ENCODE measurements at places on chromosomes 4 and X. TPM values are rescaled to one million over a fixed set of nuclear protein-coding genes. Genes with fewer than 3 reads are reported as not detected.
A peak's percentile ranks its signal among the peaks of the same experiment; 100 is the strongest.

- H3K36me3 ChIP-seq: no peaks in the 10 kb centered on the region
- H3K4me1 ChIP-seq: peaks cover 5% of the 10 kb centered on the region
- H3K4me3 ChIP-seq: no peak overlapping the region
- no peak overlapping the region for H3K27ac ChIP-seq
Measured at GRCh38 chr4:176467001-176467400, 147.2 kb downstream of the SPCS3 start.

Gene GPR82
- total RNA-seq: not detected

GRCh38 chrX:5730556-5730955, 498.1 kb downstream of the NLGN4X start:
- no peak for DNase-seq
- peaks cover 2% of the 10 kb centered on the region for H3K27me3 ChIP-seq

- DNase-seq: no peak
- H3K36me3 ChIP-seq: no peaks in the 10 kb centered on the region
- peaks cover 5% of the 10 kb centered on the region for H3K27me3 ChIP-seq
- peak overlapping the region; percentile 50 for H3K27ac ChIP-seq
- H3K4me3 ChIP-seq: peak overlapping the region; percentile 100
Measured at GRCh38 chr4:61199873-61200186, 296 bp upstream of the ADGRL3 start.

DNA sequence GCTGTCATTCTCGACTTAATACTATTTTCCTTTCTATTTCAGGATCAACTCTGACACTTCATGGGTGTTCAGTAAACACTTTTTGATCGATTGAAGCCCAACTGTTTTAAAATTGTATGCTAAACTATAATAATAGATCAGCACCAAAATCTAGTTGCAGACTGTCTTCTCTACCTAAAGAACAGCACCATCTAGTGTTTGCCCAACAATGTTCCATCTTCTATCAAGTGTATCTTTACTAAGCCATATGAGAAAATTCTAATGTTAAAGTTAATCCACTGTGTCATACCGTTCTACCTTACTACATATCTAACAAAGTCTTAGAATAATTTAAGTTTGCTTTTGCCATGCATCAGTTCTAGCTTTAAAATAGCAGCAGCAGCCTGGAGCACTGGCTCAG, 113.0 kb upstream of the PRDX4 start:
- DNase-seq: no peak
- H3K4me3 ChIP-seq: no peak overlapping the region
- peaks cover 6% of the 10 kb centered on the region for H3K4me1 ChIP-seq

DNA sequence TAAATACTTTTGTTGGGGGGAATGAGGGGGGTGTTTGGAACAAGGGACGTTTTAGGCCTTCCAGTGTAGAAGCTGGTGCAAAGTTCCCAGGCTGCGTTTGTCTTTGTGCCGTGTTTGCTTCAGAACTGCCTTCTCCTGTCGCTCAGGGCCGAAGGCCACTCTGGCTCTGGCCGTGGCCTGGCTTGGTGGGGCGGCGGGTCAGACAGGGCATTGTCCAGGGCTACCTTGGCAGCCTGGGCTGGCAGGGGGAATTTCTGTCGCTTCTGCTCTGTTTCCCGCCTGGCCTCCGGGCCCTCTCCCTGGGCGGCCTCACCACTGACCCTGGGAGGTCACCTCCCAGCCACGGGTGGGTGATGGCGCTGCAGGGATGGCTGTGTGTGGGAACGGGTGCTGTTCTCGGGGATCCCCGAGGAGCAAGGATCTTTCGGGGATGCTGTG, 140.0 kb downstream of the COL4A6 start:
- no peak for DNase-seq
- H3K4me1 ChIP-seq: peaks cover 50% of the 10 kb centered on the region
- no peak overlapping the region for H3K4me3 ChIP-seq

DNA sequence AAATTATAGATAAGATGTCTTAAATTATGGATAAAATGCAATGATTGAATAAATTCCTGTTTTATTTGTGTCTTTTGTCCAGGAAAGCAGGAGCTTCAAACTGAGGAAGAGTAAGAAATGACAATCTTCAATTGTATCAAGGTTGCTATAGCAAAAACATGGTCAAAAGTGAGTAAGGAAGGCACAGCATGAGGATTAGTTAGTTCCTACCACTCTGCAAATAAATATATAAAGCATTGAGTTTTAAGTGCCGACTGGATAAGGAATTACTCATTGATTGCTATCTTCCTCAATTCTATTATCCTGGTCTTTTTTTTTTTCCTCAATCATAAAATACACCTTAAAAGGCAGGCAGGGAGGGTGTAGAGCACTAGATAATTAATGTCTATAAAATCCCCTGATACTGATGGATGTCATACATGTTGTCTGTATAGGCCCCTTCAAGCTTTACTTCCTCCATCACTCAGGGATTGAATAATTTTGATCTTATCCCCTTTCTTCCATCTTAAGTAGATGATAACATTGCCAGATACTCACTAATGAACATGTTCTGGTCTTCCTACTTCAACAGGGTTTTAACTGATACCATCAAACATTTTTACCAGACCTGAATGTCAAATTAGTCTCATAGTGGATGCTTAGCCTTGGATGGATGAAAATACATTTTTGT, 86.6 kb downstream of the MID1 start:
- H3K4me1 ChIP-seq: no peaks in the 10 kb centered on the region
- H3K36me3 ChIP-seq: no peaks in the 10 kb centered on the region
- no peak for DNase-seq
- H3K27me3 ChIP-seq: no peaks in the 10 kb centered on the region
- no peak overlapping the region for H3K27ac ChIP-seq

DNA sequence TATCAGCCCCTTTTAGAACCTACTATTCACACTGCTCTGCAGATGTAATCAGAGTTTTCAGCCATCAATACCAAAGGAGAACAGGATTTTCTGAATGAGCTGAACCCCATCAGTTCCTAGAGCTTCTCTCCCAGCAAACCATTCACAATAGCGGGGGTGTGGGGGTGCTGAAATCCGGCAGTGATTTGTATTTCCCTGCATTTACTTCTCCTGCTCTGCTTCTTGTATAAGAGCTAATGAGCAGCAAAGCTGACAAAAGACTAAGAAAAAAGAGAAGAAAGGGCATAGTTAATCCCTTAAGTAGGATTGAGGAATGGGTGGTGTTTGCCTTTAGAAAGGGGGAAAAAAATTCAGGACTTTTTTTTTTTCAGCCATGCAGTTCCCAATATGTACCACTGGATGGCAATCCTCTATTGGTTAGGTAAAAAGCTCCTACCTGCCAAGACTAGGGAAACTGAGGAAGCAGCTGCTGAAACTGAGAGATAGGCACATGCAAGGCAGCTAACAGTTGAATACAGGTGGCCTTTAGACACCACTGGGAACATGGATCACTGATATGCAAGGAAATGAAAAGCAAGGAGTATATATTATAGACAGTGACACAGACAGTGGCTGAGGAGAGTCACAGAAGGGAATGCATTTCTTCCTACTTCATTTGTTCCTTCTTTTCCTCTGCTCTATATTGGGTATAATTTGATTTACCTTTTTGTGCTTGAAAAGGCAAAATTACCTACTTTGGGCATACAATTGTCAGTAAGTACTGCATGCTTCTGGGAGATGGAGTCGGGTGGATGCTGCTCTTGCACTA, 217.9 kb downstream of the HS6ST2 start:
- H3K4me3 ChIP-seq: no peak overlapping the region
- H3K36me3 ChIP-seq: no peaks in the 10 kb centered on the region
- H3K27ac ChIP-seq: no peak overlapping the region
- DNase-seq: no peak

DNA sequence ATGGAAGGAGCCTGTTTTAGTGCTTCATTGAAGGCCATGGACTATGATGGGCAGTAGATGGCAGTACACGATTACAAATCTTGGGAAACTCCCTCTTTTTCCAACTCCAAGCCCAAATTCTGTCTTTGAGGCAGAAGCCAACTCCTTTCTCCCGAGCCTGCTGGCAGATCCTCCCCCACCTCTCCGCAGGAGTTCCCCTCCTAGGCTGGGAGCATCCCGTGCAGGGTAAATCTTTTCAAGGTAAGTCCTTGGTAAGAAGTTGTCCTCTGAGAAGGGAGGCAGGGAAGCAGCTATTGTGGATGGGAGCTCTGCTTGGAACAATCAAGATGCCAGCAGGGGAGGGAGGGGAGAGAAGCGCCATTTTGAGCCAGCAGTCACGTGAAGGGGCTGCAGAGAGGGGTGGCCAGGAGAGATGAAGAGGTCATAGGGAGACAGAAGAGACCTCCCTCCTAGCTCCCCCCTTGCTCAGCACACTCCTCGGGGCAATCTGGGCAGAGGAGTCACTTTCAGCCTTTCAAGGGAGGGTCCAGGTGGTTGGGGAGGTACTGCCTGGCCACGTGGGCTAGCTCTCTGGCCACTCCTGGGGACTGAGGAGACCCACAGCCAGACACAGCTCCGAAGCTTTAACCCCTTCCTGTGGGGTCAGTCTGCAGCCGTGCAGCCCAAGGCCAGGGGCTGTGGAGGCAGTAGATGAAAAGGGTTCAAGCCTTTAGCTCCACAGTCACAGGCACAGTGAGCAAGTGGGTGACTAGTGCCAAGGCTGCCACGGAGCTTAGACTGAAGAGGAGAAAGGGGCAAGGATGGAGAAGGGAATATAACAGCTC, 9.6 kb downstream of the CC2D2A start:
- no peaks in the 10 kb centered on the region for H3K27me3 ChIP-seq
- H3K4me3 ChIP-seq: peak overlapping the region; percentile 93
- peaks cover 13% of the 10 kb centered on the region for H3K4me1 ChIP-seq
- peak overlapping the region; percentile 98 for H3K27ac ChIP-seq

- H3K27ac ChIP-seq: no peak overlapping the region
- H3K4me3 ChIP-seq: no peak overlapping the region
- H3K36me3 ChIP-seq: no peaks in the 10 kb centered on the region
- peaks cover 9% of the 10 kb centered on the region for H3K4me1 ChIP-seq
- H3K27me3 ChIP-seq: no peaks in the 10 kb centered on the region
Measured at GRCh38 chr4:94352996-94353395, 10.4 kb upstream of the HPGDS start.

Gene PPEF1
- total RNA-seq: 0.78 TPM

DNA sequence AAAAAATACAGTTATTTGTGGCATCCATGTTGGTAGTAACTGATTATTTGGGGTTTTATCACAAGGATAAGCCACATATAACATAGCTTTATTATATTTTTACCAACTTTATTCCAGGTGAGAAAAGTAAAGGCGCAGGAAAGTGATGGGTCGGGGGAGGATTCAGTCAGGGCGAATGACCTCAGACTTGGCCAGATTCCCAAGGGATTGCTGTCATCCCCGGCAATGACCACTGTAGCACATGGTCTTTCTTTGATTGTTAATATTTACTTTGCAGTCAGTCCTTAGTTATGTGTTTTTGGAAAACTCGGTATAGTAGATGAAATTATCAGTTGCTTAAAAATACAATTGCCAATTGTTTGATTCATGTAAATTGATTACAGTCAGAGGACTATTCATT, 17.6 kb downstream of the GRIA3 start:
- H3K4me1 ChIP-seq: peaks cover 4% of the 10 kb centered on the region
- no peak for DNase-seq
- no peaks in the 10 kb centered on the region for H3K36me3 ChIP-seq
- H3K27me3 ChIP-seq: no peaks in the 10 kb centered on the region
- H3K27ac ChIP-seq: no peak overlapping the region
- no peak overlapping the region for H3K4me3 ChIP-seq

DNA sequence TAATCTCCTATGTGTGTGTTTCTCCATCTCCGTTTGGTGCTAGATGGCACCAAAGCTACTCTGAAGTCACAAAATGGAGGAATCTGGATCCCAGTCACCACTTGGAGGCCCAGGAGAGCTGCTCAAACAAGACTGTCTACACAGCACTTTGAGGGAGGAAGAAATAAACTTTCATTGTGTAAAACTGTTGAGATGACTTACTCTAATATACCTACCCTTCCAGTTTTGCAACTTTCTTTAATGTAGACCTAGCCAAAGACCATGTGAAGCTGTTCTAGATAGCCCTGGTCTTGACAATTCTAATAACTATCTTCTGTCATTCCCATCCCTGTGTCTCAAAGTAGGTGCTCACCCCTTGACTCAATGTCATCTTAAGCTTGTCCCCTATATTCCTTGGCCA, 52.8 kb upstream of the TAB3 start:
- no peaks in the 10 kb centered on the region for H3K36me3 ChIP-seq
- H3K27ac ChIP-seq: no peak overlapping the region
- peaks cover 12% of the 10 kb centered on the region for H3K4me1 ChIP-seq
- H3K27me3 ChIP-seq: no peaks in the 10 kb centered on the region

DNA sequence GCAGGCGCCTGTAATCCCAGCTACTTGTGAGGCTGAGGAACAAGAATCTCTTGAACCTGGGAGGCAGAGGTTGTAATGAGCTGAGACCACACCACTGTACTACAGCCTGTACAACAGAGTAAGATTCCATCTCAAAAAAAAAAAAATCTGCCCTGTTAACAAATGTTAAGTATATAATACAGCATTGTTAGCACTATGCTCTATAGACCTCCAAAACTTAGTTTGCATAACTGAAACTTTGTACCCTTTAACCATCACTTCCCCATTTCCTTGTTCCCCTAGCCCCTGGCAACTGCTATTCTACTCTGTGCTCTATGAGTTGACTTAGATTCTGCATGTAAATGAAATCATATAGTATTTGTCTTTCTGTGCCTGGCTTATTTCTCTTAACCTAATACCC, 76.7 kb downstream of the TAB3 start:
- H3K27ac ChIP-seq: no peak overlapping the region
- no peak overlapping the region for H3K4me3 ChIP-seq
- H3K4me1 ChIP-seq: no peaks in the 10 kb centered on the region
- no peaks in the 10 kb centered on the region for H3K27me3 ChIP-seq
- no peaks in the 10 kb centered on the region for H3K36me3 ChIP-seq
- DNase-seq: no peak

GRCh38 chrX:140431521-140431920, 73.3 kb downstream of the SOX3 start:
- no peaks in the 10 kb centered on the region for H3K4me1 ChIP-seq
- no peak for DNase-seq
- no peak overlapping the region for H3K27ac ChIP-seq

Gene SLC9B1
- total RNA-seq: 3.2 TPM

DNA sequence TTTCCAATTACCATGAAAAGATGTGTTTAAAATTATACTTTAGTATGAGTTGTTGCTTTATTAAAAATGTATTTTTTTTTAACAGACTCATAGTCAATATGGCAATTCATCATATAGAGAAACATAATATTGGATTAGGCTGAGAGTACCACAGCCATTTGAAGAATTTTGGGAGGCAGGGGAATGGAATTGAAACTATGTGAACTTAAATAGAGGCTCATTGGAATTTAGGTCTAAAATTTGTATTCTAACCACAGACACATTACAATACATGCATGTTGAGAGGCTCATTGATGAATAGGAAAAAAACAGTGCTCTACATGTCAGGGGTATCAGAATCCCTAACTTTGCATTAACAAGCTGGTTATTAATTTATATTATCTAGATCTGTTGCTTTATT, 269.6 kb downstream of the DKK2 start:
- H3K4me3 ChIP-seq: no peak overlapping the region
- H3K27me3 ChIP-seq: no peaks in the 10 kb centered on the region
- no peaks in the 10 kb centered on the region for H3K36me3 ChIP-seq
- no peaks in the 10 kb centered on the region for H3K4me1 ChIP-seq
- no peak for DNase-seq

All from mesothelial cell of epicardium (in vitro differentiated cells).